T-helper 9 cell (primary cell): ENCODE measurements at places on chromosomes 4 and X.

GRCh38 chrX:118493653-118494297, 1.8 kb upstream of the DOCK11 start:
- no peak for DNase-seq

DNA sequence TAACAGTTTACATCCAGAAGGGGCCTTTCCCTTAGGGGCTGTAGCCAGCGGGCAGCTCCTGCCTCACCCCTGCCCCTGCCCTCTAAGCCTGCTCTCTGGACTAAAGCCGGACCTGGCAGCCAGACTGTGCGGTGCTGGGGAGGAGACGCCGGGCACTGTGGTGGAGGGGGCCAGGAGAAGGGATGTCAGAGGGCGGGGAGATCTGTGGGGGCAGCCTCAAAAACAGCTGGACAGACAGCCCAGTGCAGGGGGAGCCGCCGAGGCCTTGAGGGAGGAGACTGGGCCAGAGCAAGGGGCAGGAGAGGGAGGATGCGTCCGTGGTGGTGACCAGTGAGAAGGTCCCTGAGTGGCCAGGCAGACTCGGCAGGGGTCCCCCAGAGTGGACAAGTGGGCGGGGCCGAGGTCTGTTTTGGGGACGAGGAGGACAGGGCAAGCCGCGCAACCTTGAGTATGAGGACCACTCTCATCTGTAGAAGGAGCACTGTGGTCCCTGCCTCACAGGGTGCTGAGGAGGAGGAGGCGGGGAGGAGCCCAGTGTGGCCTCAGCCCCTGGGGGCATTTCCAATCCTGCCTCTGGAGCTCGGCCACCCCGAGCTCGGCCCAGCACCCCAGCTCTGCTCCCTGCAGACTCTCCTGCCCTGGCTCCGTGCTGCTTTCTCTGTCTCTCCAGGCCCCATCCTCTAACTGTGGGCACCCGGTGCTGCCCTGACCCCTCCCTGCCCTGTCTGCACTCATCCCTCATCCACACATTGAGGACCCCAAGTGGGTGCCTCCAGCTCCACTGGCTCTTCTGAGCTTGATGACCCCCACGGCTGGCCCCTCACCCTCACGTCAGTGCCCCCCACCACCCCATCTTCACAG, 59.2 kb upstream of the NKX1-1 start:
- no peak for DNase-seq

DNA sequence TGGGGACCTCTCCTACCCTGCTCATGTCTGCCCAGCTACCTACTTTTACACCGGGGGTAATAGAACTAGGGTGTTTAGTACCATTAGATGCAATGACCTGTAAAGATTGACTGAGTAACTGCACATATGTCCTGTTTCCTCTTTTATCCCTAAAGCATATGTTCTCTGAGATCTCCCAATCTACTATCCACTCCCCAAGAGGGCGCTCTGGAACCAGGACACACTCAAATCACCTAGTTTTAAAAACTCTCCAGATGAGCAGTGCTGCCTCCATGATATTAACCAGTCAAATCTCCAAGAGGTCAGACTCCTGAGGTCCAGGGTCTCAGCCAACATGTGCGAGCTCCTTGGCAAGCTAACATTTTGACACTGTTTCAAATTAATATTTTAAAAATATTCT, 87.0 kb upstream of the TSPAN5 start:
- no peak for DNase-seq

DNA sequence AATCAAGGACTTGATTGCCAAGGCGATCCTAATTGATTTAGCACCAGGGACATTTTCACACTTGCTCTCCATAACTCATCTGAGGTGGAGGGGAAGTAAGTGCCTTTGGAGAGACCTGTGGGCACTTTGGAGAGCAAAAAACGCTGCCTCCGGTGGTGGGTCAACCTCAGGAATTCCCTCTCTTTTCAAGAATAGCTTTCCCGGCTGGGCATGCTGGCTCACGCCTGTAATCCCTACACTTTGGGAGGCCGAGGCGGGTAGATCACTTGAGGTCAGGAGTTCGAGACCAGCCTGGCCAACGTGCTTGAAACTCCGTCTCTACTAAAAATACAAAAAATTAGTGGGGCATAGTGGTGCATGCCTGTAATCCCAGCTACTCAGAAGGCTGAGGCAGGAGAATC, 49.2 kb downstream of the PRPS1 start:
- DNase-seq = no peak

GRCh38 chr4:173990126-173990868, 293.2 kb downstream of the FBXO8 start:
- DNase-seq = no peak
